ENCODE measurements at places on chromosomes 11 and 22.
A peak's percentile ranks its signal among the peaks of the same experiment; 100 is the strongest.

DNA sequence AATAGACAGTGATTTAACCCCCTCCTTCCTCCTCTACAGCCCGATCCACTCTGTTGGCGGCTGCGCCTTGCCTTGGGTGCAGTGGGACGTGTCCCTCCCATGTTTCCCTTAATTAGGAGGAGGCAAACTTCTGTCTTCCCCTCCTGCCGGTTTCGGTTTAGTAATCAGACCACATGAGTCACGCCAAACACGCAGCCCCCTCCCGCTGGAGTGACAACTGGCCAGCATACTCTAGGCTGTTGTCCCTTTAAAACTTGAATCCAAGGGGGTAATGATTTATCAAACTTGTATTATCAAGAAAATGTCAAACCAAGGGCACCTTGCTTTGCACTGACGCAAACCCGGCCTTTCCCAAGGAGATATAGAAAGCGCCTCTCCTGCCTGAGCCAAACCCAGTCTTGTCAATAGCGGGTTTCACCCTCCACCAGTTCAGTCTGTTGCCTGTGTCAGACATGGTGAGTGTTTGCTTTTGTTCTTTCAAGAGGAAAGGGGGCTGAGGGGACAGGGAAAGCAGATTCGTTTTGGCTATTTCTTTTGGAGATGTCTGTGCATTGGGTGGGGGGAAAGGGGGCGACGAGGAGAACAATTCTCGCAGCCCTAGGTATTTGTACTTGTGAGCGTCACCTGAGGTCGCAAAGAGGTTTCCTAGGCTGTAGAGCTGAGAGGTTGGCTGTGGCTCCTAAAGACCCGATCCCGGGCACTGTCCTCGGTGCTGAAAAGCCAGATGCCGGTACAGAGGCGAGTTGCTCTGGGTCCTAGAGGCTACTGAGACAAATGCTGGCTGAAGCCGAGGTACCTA lies at the start of gene SLC6A5:
Gene SLC6A5, plus strand, starts transcription at position 388 of the 799 bp plus-strand sequence. Its CDS starts 65 bp downstream, at position 453.
- no peak for DNase-seq

- DNase-seq, result no peak
These were observed at the start of gene ASRGL1 for GRCh38 chr11:62337303-62338181. Gene ASRGL1 (plus strand): TSS chr11:62337448. CDS start chr11:62337978, 530 bp downstream.

GRCh38 chr11:66637557-66638176 lies 836 bp upstream of the RBM4 start:
- DNase-seq, result no peak

GRCh38 chr11:2377511-2378443 lies 667 bp downstream of the CD81 start:
- DNase-seq, result no peak

DNA sequence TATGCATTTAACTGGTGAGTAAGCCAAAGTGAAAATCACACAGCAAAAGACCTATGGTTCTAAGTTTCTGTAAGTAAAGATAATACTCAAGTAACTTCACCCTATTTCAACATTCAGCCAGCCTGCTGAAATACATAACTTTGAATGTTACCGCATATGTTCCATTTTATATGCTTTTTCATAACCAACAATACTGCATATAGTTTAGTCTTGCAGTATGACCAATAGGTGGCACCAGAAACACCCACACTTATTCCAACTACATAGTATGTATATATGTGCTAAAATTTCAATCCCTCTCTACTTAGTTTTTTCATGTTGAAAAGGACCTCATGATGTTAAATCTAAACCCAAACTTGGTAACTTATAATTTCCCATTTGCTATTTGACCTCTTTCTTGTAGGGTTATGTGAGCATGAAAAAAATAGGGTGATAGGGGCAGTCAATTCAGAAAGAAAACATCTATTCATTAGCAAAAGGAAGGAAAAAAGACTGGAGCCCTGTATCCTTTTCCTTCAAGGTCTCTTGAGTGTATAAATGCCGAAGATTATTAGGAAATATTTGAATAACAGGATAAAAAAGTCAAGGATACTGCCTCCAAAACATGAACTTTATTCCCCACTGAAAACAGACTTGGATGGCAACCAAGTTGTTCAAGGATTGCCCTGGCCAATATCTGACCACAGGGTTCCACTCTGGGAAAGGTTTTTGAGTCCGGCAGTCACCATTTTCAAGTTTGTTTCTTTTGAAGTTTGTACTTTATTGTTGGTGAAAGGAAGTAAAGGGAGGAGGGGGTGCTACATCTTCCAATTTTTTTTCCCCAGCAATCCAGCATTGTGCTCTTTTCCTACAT lies 23.8 kb upstream of the FZD4 start:
- DNase-seq, result no peak

- DNase-seq, result peak; percentile 82
These were observed 10.4 kb upstream of the MRPL17 start for GRCh38 chr11:6693342-6694228.

- peak; percentile 75 for DNase-seq
These were observed 12.3 kb upstream of the TUB start for GRCh38 chr11:8068605-8069221.

DNA sequence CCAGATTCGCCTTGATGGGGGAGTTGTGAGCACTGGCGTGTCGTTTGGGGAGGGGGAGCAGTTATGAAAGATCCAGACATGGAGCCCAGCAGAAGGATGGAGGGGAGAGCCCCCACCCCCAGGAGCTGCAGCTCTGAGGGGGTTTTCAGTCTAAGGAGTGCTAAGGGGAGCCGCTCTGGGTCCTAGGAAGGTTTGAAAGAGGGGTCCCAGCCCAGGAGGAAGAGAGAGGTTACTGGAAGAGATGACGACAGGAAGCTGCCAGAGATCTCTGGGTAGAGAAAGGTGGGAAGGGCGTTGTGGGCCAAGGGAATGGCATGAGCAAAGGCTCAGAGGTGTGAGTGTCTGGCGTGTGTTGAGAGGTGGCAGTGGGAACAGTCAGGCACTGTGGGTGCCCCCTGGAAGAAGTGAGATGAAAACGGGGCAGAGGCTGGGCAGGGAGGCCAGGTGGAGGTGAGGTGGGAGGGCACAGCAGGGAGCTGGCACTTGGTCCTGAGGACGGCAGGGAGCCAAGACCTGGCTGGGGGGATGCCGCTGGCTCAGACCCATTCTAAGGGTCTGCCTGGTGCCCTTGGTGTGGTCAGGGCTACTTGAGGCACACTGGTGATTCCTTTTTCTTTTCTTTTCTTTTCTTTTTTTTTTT lies 1.8 kb downstream of the MGAT3 start:
- no peak for DNase-seq

GRCh38 chr11:117144477-117145392 lies 648 bp downstream of the PAFAH1B2 start:
- DNase-seq, result peak; percentile 42

DNA sequence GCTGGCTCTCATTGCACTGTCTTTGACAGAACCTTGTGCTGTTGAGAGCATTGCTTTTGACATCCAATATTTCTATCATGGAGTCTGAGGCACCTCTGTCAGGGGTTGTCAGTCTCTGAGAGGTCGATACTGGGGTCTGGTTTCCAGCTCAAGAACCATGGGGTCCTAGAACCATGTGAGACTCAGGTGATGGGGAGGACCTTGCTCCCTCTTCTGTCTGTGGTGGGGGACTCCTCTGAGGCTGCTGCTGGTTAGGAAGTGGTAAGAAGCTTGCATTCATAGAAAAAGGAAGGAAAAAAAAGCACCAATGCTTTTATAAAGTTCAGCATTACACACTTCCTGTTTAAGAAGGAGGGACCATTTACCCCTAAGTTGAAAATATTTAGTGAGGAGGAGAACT lies 91.8 kb upstream of the CD44 start:
- DNase-seq, result no peak

- no peak for DNase-seq
These were observed 426 bp upstream of the GDPD5 start for GRCh38 chr11:75526192-75526541.

GRCh38 chr11:32374261-32374711 lies 61.1 kb downstream of the WT1 start:
- no peak for DNase-seq

GRCh38 chr11:60762851-60763691 lies 6.4 kb downstream of the MS4A15 start:
- no peak for DNase-seq

DNA sequence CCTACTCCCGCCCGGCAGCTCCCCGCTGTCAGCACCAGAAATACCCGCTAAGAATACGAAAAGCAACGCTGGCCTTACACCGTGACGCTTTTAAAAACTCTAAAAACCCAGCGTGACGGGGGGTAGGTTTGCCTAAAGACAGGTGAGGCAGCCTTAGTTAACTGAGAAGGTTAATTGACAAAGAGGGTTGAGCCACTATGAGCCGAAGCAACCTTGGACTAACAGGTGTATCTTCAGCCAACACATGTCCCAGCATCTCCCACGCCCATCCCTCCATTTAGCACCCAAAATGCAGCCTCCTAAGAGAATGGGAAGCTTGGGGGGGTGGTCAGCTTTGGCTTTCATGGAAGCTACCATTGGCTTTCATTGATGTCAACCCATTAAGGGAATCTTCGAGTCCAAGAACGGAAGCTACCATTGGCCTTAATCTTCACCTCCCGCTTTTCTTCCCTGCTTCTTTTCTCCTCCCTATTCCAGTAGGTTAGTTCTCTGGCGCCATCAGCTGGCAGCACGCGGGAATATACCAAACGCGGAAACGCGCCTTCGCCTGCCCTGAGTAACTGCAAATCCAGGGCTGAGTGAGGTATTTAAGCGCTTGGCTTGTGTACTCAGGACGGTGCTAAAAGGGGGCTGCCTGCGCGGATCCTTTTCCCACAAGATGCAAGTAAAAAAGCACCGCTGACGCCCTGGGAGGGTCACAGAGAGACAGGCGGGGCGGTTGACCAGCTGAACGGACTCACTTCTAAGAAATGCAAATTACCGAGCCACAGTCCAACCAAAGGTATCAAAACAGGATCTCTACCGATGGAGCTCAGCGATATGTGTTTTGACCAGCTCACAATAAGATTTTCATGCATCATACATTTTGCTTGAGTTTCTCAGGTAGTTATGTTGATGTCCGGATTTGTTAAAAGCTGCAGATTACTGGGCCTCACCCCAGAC lies 38.5 kb upstream of the GLYATL1 start:
- peak; percentile 73 for DNase-seq

GRCh38 chr11:69854713-69855112 lies 35.5 kb upstream of the FGF3 start:
- peak; percentile 30 for DNase-seq

GRCh38 chr22:45240104-45240809 lies 437 bp downstream of the KIAA0930 start:
- no peak for DNase-seq

DNA sequence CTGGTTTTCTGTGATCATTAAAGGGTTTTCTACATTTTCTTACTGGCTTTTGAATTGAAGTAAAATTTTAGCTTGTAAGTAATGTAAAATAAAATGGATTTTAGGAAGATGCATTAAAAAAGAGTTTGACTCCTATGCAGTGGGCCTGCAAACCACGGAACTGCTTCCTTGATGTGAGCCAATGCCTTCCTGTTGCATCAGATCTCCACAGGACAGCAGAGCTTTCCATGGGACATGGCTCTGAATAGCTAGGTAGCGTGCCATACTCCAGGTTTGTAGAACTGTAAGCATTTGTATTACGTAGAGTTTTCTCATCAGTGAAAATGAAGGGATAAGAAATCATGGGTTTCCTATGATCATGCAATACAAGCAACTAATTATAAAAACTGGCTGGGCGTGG lies 133.4 kb downstream of the SWAP70 start:
- no peak for DNase-seq

DNA sequence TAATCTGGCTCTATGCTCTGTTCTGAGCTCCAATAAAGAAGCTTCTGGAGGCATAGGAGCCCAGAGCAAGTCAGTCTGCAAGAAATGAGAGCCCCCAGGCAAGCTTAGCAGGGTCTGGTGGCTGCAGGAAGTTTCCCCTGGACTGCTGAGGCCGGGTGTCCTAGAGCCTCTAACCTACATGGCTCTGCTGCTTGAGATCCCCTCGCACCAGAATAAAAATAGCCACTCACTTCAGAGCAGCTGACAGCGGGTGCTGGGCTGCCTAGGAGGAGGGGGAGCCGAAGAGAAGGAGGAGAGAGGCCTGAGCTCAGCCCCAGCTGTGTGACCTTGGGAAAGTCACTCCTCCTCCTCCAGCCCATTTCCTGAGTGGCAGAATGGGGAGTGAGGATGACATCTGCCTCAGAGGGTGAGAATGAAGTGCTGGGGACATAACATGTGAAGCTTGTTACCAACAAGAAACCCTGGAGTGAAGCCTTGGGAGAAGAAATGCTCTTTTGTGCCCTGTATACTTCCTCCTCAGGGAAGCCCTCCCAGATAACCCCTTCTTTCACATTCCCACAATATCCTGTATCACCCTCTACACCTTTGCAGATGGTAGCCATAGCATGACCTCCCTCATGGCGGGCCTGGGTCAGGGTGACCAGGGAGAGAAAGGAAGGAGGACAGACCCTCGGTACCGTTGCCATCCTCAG lies 3.6 kb upstream of the INPP5J start:
- no peak for DNase-seq

DNA sequence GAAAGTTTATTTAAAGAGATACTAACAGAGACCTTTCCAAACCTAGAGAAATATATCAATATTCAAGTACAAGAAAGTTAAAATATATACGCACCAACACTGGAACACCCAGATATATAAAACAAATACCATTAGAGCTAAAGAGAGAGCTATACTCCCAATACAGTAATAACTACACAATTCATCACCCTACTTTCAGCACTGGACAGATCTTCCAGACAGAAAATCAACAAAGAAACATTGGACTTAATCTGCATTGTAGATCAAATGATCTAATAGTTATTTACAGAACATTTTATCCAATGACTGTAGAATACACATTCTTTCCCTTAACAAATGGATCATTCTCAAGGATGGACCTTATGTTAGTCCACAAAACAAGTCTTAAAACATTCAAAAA lies 311.9 kb downstream of the METTL15 start:
- no peak for DNase-seq

DNA sequence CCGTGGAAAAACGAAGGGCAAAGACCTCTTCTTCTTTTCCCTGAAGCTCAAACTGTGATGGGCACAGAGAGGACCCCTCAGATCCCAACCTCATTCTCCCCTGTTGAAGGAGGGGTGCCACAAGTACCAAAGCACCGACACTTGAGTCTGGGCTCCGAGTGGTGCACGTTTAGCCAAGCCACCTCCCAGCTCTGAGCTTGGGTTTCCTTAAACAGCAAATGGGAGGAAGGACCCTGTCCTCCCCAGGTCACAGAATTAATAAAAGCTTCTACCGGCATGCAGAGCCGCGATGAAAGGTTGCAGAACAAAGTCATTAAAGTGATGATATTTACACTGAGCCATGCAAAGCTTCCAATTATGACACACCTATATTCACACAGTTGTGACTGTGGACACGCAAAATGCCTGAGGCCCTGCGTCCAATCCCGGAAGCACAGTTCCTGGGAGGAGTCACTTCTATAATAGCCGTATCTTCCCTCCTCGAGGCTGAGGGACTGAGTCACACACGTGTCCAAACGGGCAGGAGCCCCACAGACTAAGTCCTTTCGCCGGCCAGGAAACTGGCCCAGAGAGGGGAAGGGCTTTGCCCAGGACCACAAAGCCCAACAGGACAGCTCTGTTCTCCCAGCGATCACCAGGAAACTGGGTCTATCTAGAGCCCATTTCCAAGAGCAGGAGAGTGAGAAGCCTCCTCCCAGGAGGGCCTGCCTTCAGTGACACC lies 922 bp upstream of the CSNK1E start:
- DNase-seq, result peak; percentile 70

Data from non-pigmented ciliary epithelial cell (primary cell).